ENCODE measurements at places on chromosomes 7 and 10.

DNA sequence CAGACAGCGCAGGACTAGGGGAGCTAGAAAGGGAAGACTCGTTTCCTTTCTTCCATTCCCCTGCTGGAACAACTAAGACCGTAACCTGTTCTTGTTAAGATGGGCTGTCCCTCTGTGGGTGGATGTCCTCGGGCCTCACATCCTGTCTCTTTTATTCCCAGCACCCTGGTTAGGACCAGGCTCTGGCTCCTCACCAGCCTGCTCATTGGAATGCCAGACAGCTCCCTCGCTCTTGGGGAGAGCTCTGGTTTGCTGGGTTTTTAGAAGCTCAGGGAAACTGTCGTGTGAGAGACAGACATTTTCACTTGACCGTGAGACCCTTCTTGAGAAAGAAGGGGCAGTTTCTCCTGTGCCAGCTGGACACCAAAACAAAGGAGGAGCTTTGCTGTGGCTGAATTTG lies 58.1 kb upstream of the HABP2 start:
- DNase-seq = no peak

- no peak for DNase-seq
Observed at GRCh38 chr10:125409756-125410155, 249.4 kb upstream of the CTBP2 start.

GRCh38 chr7:116726713-116727431 lies 54.9 kb downstream of the MET start:
- no peak for DNase-seq

- no peak for DNase-seq
Observed at GRCh38 chr7:150665089-150665748, 20.3 kb upstream of the GIMAP2 start.

DNA sequence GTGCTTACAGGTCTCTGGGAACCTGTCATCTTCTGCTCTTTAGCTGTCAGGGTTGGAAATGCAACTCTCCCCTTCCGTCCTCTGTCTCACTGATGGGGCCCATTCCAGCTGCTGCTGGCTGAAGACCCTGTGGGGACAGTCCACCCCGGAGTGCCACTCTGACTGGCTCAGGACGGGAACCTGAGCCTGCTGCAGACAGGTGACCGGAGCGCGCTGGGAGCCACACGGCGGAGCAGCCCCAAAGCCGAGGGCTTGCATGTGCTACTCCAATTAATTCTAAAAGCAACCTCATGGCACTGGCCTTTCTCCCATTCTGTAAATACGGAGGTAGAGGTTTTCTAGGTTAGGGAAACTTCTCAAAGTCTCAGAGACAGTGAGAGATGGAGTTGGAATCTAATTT lies 223.5 kb upstream of the PITRM1 start:
- no peak for DNase-seq

DNA sequence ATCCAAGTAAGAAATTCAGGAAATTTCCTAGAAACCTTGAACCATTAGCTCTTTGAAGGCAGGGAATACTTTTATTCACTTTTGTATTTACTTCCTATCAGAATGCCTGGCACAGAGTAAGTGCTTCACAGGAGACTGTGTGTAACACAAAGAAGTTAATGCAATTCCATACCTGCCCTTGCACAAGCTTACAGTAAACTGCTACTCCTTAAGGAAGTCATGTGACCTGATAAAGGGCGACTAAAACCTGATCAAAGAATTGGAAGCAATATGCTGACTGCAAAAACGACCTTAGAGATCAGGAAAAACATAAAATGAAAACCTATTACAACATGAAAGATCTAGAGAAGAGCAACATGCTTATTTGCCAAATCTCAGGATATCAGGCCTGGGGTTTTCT lies 178.2 kb upstream of the HPS1 start:
- no peak for DNase-seq

GRCh38 chr10:57791546-57791945 lies 476.1 kb downstream of the IPMK start:
- DNase-seq = no peak

- DNase-seq = no peak
Observed at GRCh38 chr7:48307041-48307714, 135.9 kb downstream of the ABCA13 start.

DNA sequence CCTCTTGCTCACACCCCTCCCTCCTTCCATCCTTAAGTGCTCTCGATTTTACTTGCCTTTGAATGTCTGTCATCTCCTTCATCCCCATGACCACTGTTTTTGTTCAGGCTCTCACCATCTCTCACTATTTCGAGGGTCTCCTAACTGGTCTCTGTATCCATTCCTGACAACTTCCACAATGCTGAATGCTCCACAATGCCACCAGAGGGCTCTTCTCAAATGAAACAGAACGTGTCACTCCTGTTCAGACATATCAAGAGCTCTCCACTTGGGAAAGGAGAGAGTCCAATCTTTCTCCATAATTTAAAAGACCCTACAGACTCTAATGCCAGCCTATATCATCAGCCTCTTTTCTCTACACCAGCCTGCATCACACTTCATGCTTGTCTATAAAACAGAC lies 9.0 kb upstream of the SLC13A1 start:
- DNase-seq = no peak

GRCh38 chr10:127036987-127037386 lies 131.8 kb downstream of the DOCK1 start:
- DNase-seq = no peak

DNA sequence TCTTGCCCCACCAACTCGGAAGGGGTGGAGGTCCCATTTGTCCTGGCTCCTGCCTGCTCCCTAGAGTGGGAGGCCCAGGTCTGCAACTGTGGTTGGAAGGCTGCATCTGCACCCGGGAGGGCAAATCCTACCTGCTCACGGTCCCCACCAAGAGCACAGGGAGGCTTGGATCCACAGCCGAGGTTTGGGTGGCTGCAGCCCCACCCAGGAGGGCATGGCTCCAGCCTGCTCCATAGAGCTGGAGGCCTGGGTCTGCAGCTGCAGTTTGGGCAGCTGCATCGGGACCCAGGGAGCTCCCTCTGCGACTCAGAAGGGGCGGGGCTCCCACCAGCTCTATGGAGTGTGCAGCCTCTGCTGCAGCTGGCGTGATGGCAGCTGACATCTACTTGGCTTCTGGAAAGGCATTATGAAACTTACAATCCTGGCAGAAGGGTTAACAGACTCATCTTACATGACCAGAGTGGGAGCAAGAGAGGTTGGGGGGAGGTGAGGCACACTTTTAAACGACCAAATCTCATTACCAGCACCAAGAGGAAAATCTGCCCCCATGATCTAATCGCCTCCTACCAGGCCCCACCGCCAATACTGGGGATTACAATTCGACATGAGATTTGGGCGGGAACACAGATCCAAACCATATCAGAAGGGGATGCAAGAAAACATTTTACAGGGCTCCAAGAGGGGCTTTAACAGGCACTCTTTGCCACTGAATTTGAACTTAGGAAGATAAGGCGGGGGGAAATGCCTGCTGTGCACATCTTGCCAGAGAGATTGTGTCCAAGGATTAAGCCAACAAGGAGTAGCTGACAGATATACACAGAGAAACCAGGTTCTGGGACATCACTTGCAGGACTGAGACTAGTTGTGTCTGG lies 8.2 kb upstream of the BLVRA start:
- no peak for DNase-seq

DNA sequence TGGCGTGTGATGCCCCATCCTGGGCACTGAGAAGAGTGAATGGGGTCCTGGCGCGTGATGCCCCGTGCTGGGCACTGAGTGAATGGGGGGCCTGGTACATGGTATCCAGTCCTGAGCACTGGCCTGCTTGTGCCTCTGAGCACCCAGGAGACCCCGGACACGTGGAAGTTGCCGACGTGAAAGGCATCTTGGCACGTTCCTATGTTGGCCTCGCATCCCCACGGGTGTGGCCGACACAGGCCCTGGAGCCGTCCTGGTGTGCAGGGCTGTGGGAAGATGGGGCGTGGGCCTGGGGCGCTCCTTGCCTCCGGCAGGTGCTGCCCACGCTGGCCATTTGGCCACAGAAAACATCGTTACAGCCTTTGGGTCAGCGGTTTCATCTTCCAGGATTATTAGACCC lies 35.5 kb downstream of the CFAP46 start:
- no peak for DNase-seq

DNA sequence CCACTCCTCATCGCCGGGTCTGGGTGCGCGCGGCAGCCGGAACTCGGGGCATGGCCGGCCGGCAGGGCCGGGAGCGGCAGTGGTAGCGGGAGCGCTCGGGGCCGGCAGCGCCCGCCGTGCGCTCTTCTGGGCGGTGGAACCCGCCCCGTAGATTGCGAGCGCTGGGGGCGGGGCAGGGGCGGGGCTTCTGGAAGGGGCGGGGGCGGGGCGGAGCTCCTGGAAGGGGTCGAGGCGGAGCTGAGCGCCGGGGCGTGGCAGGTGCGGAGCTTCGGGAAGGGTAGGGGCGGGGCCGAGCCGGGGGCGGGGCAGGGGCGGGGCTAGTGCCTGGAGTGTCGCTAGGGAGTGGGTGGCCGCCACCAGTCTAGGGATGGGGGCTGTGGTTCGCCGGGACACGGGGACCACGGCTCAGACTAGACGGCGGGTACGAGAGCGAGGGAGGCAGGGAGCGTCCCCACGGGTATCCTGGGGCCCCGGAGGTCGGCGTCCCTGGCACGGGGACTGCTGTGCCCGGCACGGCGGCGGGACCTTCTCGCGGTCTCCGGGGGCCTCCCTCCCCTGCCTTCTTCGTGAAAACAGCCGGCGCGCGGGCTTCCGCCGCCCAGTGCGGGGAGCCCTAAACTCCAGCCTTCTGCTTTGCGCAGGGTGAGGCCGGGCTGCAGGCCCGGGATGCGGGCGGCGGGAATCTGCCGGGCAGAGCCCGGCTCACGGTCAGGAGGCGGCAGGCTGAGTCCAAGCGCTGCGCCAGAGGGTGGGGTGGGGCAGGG lies at the start of gene STK32C:
Gene STK32C, minus strand, starts transcription at position 128 of the 764 bp plus-strand sequence. Its CDS starts 117 bp downstream, at position 11.
- peak; percentile 91 for DNase-seq

- DNase-seq = no peak
Observed at GRCh38 chr7:135327458-135327857, 93.8 kb downstream of the STRA8 start.

GRCh38 chr7:80827239-80827633 lies 91.6 kb downstream of the SEMA3C start:
- DNase-seq = no peak

DNA sequence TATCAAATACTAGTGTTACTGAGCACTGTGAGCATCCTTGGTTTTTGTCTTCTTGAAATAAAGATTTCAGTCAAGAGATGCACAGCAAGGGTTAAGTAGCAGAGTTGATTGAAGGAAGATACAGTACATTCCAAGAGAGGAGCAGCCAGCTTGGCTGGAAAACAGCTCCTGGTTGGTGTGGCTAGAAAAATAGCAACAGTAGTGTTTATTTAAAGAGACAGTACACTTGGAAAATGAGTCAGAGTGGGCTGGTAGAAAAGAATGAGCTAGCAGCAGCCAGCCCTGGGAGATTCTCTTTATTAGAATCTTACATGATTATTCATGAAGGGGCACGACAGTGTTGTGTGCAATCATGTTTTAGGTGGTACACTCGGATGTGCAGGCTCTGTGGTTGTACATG lies 1016.4 kb upstream of the SORCS1 start:
- no peak for DNase-seq

DNA sequence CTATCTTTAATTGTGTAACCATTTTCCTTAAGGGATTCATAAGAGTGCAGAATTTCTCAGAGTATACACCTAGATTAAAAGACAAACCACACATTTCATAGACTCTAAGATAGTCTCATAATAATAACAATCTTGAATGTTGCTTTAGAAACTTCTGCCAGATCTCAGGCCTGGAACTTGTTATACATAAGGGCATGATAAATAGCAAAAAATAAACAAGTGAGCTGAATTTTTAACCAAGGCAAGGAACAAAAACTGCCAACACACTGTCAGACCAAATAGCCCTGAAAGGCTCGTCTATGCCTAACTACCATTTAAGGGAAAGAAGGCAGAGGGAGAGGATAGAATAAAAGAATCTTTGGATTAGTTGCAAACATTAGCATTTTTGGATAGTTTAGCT lies 65.8 kb upstream of the SEMA3C start:
- DNase-seq = no peak

- DNase-seq = no peak
Observed at GRCh38 chr7:26070290-26070689, 81.7 kb upstream of the NFE2L3 start.

DNA sequence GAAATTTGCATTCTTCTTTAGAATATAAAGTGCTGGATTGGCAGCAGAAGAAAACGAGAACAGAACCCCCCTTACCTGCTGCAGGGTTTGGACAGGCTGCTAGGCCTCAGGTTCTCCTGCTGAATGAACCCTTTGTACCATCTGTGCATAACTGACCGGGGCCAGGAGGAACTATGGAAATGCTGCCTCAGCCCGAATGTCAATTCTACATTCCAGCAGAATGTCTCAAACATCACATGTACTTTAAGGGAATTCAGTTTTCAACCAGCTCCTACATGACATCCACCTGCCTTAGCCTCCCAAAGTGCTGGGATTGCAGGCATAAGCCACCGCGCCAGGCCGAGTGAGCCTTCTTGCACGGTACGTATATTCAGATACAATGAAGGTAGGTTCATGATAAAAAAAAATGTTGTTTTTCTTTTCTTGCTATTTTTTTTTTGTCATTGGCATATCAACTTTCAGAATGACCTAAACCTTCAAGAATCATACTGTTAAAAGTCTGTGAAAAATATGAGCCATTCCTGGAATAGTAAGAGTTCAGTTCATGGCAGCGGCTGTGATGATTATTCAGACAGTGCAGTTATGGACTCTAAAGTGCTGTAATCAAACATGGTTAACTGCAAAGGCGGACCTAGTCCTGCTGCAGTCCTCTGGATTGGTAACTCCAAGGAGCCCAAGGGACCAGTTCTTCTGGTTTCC lies 84.4 kb upstream of the TNS3 start:
- DNase-seq = no peak

DNA sequence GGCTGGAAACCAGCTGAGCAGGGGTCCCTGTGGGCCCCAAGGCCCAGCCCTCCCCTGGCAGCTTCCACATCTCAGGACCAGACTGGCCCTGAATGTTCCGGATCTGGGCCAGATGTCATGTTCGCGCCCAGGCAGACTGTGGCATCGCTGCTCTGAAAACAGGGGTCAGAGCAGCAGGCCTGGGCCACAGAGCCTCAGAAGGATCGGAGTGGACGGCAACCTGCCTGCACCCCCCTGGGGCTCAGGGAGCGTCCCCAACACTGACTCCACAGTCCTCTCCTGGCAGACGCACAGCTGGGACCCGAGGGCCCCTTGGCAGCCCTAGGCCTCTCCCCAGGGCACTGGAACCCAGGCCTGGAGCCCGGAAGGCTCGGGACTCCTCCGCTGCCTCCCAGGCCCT lies 91.3 kb upstream of the DNAAF5 start:
- DNase-seq = no peak

DNA sequence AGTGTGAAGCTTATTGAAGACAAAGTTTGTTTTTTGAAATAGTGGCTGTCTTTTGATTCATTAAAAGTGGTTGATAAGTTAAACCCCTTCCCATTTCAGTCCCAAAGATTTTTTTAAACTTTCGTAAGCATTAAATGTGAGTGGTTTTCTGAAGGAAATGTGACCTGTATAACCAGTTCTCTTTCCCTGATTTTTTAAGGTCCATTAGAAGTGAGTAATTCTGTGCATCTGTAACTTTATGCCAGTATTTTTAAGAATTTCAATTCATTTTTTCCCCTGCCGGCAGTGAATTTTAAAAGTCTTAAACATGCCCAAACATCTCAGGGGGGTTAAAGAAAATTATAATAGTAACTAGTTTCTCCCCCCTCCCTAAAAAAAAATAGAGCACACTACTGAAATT lies 254.6 kb upstream of the SP8 start:
- DNase-seq = no peak

GRCh38 chr7:77771901-77772300 lies 26.3 kb downstream of the TMEM60 start:
- DNase-seq = no peak

- no peak for DNase-seq
Observed at GRCh38 chr7:46485481-46486065, 564.5 kb upstream of the IGFBP3 start.

GRCh38 chr10:88116481-88116880 lies 253.1 kb downstream of the PTEN start:
- no peak for DNase-seq
